ENCODE measurements at places on chromosomes 16 and 17.

DNA sequence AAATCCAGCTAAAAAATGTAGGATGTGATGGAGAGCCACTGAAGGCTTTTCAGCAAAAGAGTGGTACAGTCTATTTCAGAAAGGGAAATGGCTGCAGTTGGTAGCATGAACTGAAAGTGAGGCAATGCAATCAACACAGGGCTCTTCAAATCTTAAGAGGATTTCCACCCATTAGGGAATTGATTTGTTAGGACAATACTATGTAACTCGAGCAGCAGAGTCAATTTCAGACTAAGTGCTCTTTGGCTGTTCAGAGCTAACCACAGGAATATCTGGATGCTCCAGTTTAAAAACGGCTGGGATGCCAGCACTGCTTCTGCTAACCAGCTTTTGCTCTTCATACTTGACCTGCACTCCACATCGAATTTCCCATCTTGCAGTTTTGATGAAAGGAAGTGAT is 24.6 kb downstream of the CACNG1 start:
- H3K36me3 ChIP-seq = no peaks in the 10 kb centered on the region
- peaks cover 10% of the 10 kb centered on the region for H3K4me1 ChIP-seq
- no peaks in the 10 kb centered on the region for H3K27me3 ChIP-seq

GRCh38 chr16:89748921-89749320 is 27.6 kb downstream of the ZNF276 start:
- H3K27ac ChIP-seq = no peak overlapping the region
- H3K36me3 ChIP-seq = peaks cover 11% of the 10 kb centered on the region
- H3K4me3 ChIP-seq = no peak overlapping the region
- H3K27me3 ChIP-seq = no peaks in the 10 kb centered on the region
- no peaks in the 10 kb centered on the region for H3K4me1 ChIP-seq

GRCh38 chr17:49555495-49556222 is 20.0 kb upstream of the NXPH3 start:
- peaks cover 5% of the 10 kb centered on the region for H3K4me1 ChIP-seq
- no peaks in the 10 kb centered on the region for H3K27me3 ChIP-seq
- H3K27ac ChIP-seq = no peak overlapping the region
- no peak overlapping the region for H3K4me3 ChIP-seq
- no peaks in the 10 kb centered on the region for H3K36me3 ChIP-seq

DNA sequence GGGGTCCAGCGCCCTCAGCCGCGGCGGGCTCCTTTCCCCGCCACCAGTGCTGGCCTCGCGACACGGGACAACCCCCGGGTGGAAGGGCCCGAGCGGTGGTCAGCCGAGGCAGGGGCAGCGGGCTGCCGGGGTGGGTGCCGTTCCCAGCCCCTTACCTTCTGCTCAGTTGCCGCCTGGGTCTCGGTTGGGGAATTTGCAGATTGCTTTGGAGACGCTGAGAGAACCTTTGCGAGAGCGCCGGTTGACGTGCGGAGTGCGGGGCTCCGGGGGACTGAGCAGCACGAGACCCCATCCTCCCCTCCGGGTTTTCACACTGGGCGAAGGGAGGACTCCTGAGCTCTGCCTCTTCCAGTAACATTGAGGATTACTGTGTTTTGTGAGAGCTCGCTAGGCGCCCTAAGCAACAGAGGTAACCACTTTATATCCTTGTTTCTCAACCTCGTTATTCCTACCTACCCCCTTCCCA is 381 bp downstream of the CTNS start:
- H3K36me3 ChIP-seq = no peaks in the 10 kb centered on the region
- no peaks in the 10 kb centered on the region for H3K27me3 ChIP-seq
- H3K4me1 ChIP-seq = no peaks in the 10 kb centered on the region
- DNase-seq = no peak
- peak overlapping the region; percentile 99 for H3K27ac ChIP-seq

DNA sequence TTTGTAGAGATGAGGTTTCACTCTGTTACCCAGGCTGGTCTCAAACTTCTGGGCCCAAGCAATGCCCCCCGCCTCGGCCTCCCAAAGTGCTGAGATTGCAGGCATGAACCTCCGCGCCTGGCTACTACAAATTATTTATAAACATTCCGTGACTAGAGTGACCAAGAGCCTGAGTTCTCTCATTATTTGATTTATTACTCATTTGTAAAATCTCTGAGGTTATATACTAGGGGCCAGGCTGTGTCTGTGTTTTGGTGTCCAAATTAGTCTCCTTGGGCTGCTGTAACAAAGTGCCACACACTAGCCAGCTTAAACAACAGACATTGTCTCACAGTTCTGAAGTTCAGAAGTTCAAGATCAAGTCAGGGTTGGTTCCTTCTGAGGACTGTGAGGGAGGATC is 70.8 kb upstream of the ELAC2 start:
- H3K27me3 ChIP-seq = no peaks in the 10 kb centered on the region
- no peak overlapping the region for H3K27ac ChIP-seq
- no peaks in the 10 kb centered on the region for H3K36me3 ChIP-seq
- H3K4me1 ChIP-seq = no peaks in the 10 kb centered on the region
- no peak overlapping the region for H3K4me3 ChIP-seq

GRCh38 chr17:13593757-13594156 is 8.0 kb downstream of the HS3ST3A1 start:
- no peak for DNase-seq
- H3K27me3 ChIP-seq = no peaks in the 10 kb centered on the region
- H3K36me3 ChIP-seq = no peaks in the 10 kb centered on the region
- H3K27ac ChIP-seq = no peak overlapping the region
- H3K4me3 ChIP-seq = no peak overlapping the region
